ENCODE measurements at places on chromosomes 16 and 17.

GRCh38 chr16:23365602-23366240 is 63.6 kb downstream of the SCNN1B start:
- DNase-seq: no peak

DNA sequence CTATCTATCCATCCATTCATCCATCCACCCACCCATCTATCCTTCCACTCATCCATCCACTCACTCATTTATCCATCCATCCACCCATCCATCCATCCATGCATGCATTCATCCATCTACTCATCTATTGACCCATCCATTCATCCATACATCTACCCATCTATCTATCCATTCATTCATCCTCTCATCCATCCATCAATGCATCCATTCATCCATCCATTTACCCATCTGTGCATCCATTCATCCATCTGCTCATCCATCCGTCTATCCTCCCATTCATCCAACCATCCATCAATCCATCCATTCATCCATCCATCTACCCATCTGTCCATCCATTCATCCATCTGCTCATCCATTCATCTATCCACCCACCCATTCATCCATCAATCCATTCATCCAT is 224.5 kb upstream of the MAF start:
- no peak for DNase-seq

DNA sequence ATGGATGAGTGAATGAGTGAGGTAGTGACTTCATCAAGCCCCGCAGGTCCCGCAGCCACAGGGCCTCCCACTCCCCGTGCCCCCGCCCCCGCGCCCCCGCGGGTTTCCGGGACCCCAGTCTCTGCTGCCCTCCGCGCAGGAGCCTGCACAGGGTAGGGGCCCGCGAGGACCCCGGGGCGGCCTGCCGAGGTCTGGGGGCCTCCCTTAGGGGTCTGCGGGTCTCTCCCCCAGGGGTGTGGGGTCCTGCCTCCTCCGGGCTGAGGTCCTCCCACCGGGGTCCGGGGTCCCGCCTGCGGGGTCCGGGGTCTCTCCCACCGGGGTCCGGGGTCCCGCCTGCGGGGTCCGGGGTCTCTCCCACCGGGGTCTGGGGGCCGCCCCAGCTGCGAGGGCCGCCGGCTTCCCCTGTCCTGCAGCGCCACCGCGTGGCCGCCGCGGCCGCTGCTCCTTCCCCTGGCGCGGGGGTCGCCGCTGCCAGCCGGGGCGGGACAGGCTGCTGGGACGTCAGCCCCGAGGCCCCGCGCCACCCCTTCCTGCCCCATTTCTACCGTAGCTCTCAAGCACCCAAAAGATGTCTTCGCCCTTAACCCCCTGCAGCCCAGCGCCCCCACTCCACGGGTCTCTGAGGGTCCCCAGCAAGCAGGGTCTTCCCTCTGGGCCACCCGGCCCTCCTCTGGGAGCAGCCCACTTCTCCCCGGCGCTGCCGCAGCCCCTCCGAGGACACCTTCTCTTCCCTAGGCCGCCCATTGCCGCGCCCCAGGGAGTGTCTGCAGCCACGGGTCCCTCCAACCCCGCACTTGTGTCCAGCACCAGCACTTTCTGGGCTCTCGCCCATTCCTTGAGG is 10.4 kb upstream of the CHMP6 start:
- no peak for DNase-seq

GRCh38 chr16:88924834-88925539 is 52.0 kb downstream of the CBFA2T3 start:
- DNase-seq: no peak

Data from naive thymus-derived CD8-positive, alpha-beta T cell (primary cell).